Hematopoietic multipotent progenitor cell treated with erythropoietin and hydrocortisone succinate and interleukin-3 and kit ligand, for 8 days (in vitro differentiated cells): ENCODE measurements at places on chromosomes 2 and 18.

GRCh38 chr2:98730707-98731040 lies 258 bp downstream of the MGAT4A start:
- DNase-seq, result no peak

DNA sequence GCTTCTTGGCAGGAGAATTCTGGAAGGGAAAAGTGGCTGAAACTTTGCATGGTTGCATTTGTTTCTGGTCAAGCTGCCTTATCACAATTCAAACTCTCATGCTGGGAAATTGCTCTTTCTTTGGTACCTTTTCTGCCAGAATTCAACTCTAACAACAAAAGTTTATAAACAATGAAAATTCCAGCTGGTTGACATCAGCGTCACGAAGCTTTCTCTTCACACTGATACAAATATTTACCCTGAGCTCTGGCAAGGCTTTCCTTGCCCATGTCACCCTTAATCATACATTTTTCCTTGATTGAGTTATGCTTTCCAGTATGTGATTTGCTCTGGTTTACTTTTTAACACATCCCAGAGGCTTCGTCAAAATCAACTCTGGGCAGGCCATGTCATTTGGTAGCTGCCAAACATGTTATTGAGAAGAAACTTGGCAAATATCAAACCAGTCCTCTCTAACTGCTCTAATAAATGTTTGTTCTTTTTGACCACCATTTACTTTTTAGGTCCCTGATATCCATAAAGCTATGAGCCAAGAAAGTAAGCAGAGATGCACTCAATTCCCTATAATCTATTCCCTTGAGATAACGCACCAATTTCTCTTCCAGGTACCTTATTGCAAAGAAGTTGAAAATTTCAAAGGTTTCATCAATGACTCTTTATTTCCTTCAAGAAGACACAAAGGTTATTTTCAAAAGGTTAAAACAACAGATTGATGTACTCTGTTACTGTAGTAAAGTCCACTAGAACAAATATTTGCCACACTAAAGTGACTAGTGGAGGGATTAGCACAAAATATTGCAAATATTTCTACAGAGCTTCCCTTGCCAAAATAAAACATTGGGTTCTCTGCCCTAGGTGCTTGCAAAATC lies 1241.1 kb upstream of the ZEB2 start:
- no peak for DNase-seq

DNA sequence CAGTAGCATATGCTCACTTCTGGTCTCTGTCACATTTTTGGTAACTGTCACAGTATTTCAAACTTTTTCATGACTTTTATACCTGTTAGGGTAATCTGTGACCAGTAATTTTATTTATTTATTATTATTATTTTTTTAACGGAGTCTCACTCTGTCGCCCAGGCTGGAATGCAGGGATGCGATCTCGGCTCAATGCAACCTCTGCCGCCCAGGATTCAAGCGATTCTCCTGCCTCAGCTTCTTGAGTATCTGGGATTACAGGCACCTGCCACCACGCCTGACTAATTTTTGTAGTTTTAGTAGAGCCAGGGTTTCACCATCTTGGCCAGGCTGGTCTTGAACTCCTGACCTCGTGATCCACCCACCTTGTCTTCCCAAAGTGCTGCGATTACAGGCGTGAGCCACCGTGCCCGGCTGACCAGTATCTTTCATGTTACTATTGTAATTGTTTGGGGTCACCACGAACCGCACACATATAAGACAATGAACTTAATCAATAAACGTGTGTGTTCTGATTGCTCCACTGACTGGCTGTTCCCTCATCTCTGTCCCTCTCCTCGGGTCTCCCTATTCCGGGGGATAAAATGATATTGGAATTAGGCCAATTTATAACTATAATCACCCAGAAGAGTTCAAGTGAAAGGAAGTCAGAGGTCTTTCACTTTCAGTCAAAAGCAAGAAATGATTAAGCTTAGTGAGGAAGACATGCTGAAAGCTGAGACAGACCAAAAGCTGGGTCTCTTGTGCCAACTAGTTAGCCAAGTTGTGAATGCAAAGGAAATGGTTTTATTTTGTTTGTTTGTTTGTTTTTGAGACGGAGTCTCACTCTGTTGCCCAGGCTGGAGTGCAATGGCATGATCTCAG lies 22.9 kb downstream of the TGIF1 start:
- DNase-seq, result no peak

- DNase-seq, result no peak
Observed at GRCh38 chr2:176390276-176391147, 121.3 kb downstream of the MTX2 start.

- no peak for DNase-seq
Observed at GRCh38 chr2:128197059-128197458, 106.1 kb downstream of the UGGT1 start.

GRCh38 chr2:106827158-106827557 lies 58.8 kb downstream of the ST6GAL2 start:
- DNase-seq, result no peak

DNA sequence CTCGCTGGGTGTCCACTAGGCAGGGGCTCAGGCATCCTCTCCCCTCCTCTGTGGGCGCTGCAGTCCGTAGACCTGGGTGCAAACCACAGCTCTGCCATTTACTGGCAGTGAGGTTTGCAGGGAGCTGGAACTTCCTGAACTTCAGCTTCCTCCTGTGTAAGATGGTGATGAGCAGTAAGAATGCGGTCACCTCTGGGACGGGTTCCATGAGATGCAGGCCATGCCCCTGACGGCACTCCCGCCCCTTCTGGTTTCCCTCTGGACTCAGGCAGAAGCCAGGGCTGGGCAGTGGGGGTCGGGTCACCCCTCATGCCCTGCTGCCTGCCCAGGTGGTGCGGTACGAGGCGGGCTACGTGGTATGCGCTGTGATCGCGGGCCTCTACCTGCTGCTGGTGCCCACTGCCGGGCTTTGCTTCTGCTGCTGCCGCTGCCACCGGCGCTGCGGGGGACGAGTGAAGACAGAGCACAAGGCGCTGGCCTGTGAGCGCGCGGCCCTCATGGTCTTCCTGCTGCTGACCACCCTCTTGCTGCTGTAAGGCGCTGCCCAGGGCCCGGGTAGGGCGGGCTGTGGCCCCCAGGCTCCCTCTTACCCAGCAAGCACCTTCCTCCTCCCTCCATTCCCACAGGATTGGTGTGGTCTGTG lies 1.5 kb downstream of the PROM2 start:
- DNase-seq, result no peak

DNA sequence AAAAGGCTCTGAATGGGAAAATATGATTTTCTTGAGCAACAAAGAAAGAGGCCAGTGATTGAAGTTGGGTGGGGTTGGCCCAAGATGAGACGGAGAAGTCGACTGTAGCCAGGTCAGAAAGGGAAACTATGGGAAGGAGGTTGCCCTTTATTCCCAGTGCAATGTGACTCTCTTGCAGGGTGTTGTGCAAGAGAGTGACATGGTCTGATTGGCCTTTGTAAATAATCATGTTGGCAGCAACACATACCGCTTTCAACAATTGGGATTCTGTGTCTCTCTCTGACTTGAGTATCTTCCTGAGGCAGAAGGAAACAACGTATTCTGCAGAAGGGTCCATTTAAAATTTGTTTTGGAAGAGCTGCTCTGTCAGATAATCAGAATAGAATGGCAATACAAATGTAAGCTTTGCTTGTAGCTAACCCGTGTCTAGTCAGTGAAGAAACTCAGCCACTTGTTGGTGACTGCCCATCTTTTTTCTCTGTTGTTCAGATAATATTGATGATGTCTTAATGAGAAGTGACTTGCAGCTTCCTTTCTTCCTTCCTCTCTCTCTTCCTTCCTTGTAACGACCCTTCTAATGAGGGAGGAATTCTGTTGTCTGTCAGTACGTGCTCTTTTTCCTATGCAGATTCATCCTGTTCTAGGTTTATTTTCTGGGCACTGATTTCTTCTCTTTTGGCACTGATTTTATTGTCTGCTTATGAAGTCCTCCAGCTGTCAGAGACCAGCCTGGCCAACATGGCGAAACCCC lies 311.0 kb upstream of the FAM98A start:
- no peak for DNase-seq

GRCh38 chr2:225207043-225207442 lies 164.8 kb upstream of the DOCK10 start:
- DNase-seq, result no peak

GRCh38 chr18:59900222-59901128 lies 679 bp downstream of the PMAIP1 start:
- DNase-seq, result peak; percentile 74

- DNase-seq, result peak; percentile 16
Observed at GRCh38 chr18:38545071-38545470, 979.5 kb upstream of the CELF4 start.

DNA sequence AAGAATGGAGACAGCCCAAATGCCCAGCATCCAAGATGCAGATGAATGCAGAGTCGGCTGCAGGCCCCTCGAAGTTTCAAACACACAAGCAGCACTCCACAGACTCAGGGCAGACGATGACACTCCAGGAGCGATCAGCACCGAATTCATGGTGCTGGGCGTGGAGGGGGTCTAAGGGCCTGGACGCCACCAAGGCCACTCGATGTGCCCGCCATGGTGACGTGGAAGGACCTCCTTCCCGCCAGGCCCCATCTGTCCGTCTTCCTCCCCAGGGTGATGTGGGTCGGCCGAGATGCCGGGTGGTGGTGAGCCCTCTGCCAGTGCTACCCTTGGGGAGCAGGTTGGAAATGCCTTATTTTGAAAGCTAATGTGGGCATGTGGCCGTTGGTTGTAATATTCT lies 9.4 kb downstream of the KIF1A start:
- DNase-seq, result no peak

DNA sequence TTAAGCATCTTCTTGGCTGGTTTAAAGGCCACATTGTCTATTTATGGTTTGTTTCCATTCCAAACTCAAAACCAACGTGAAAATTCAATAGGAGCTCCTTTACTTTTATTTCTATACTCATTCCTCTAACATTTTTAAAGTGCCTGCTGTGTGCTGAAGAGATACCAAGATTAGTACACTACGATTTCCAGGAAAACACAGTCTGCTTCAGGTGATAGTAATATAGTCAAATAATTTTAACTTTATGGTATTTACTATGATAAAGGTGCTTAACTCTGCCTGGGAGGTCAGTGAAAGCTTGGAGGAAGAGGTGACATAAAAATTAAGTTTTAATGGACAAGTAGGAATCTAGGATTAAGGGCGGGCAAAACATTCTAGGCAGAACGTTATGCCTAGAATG lies 121.4 kb downstream of the KIAA1328 start:
- peak; percentile 59 for DNase-seq

GRCh38 chr18:39845106-39845505 lies 2109.9 kb upstream of the PIK3C3 start:
- no peak for DNase-seq

DNA sequence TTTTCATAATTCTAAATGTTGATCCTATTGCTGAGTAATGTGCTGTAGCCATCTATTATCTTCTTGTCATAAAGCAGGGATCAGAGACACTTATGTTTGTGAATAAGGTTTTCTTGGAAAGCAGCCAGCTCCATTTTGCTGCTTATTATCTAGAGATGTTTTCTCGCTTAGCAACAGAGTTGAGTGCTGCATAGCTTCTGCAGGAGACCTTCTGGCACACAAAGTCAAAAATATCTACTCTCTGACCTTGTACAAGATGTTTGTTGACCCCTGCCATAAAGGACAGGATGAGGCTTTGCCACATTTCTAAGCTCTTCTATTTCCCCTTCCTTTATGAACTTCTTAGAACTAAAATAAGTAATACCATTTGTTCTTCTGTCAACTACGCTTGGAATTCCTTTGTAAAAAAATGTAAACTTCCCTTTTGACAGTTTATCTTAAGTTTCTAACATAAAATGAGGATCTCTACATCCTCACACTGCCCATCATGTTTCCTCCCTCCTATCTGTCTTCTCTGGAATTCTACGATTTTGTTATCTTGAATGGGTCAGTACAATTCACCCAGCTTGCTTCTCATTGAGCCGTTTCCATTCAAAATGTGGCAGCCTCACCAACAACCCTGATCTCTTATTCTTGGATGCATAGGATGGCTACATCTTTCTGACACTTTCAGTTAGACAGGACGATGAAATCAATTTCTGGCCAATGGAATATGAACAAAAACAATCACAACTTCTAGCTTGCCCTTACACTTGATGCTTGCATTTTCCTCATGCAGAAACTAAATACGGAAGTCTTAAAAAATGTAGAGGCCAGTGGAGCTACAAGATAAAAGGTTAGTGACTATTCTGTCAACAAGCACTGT lies 1377.0 kb downstream of the SUCLG1 start:
- peak; percentile 1 for DNase-seq

- no peak for DNase-seq
Observed at GRCh38 chr2:130372833-130373807, 17.3 kb downstream of the PTPN18 start.

DNA sequence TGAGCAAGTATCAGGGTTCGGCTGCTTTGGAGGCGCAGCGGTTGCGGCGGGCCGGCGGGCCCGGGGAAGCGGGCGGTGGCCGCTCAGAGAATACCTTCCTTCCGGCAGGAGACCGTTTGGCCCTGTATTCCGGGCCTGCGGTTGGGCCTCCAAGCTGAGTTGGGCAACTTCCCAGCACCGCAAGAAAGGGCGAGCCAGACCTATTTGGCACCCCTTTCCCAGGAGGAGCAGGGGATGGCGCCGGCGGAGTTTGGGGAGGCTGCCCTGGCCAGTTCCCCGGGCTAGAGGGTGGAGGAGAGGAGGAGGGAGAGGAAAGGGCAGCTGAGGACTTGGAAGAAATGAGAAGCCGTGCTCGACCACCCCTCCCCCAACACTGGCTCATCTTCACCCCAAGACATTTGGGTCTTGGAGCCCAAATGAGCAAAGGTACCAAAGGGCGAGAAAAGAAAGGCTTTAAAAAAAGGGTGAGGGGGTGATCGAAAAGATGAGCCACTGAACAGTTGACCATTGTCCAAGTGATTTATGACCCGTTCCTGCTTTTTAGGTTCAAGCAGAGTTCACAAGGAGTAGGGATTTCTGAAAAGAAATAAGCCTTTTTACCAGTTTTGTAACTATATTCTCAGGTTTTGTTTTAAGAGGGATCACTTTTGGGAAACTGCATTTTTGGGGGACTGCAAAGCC lies 8.4 kb downstream of the HOXD3 start:
- no peak for DNase-seq

DNA sequence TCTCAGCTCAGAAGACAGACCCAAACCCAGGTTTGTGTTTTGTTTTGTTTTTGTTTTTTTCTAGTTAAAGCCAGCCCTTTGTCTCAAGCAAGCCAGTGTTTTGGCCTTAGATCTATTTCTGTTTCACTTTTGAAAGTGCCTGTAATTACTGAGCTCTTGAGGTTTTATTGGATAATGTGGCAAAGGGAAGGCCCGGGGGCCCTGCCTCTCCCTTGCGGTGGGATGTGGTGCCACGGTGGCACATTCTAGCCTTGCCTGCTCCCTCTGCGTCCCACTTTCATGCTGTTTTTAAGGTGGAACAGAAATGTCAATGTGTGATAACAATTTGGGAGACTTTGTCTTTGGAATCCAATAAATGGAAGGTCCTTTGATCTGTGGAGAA lies 2.5 kb downstream of the HPCAL1 start:
- DNase-seq, result no peak

DNA sequence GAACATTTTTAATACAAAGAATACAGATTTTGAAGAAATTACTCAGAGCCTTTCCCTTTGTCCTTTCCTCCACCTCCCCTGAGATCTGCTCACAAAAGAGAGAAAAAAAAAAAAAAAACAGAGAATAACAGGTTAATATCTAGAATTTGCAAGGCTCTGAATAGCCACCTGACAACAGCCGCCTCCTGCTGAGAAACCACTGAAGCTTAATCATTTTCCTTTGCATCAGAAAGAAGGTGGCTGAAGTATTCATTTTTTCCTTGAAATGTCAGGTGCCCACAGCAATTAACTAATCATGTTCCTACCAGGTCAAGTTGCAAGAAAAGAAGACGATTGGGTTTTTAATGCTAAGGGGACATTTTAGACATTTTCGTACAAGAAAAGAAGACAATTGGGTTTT lies 21.2 kb downstream of the CNTNAP5 start:
- no peak for DNase-seq

GRCh38 chr2:140473851-140474250 lies 1657.0 kb downstream of the LRP1B start:
- DNase-seq, result no peak
